ENCODE measurements at places on chromosomes 2 and 18. TPM values are rescaled to one million over a fixed set of nuclear protein-coding genes. Genes with fewer than 3 reads are reported as not detected.

DNA sequence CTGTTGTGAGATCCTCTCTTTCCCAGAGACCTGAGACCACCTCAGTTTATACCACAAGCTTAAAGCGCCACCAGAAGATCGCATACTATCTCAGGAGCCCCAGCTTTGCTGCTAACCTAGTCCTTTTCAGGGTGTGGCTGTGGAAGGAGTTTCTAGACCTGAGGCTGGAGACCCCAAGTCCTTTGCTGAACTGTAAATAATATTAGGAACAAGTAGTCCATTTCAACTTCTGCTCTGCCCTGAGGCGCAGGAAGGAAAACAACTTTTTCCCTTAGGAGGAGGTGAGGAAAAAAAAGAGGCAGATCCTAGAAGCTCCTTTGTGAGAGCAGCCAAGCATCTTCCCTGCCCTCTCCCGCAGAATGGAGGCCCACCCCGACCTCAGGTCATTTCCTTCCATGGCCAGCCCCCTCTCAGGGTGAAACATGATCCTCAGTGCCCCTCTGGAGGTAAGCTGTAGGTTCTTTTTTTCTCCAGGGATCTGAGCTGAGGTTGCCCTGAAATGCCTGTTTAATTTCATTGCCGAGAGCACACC lies 122.8 kb upstream of the LGALSL start:
- no peaks in the 10 kb centered on the region for H3K36me3 ChIP-seq
- no peak overlapping the region for H3K4me3 ChIP-seq
- H3K27me3 ChIP-seq: no peaks in the 10 kb centered on the region
- DNase-seq: no peak

DNA sequence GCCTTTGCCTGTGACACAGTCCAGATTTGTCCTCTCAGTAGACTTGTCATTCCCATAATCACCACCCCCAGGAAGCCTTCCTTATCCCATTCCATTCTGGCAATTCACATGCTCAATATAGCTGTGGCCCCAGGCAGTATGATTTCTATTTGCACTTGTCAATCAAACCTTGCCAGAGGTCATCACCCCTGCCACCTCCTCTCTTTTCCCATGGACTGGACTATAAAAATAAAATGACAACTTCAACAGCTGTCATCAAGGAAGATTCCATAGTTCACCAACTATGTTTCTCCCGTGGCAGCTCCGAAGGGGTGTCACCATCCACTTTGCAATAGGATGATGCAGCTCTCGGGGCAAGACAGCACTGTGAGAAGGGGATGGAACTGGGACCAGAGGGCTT lies 255.7 kb downstream of the CELF4 start:
- H3K4me1 ChIP-seq: no peaks in the 10 kb centered on the region
- DNase-seq: no peak
- no peaks in the 10 kb centered on the region for H3K27me3 ChIP-seq
- no peak overlapping the region for H3K27ac ChIP-seq
- no peaks in the 10 kb centered on the region for H3K36me3 ChIP-seq

DNA sequence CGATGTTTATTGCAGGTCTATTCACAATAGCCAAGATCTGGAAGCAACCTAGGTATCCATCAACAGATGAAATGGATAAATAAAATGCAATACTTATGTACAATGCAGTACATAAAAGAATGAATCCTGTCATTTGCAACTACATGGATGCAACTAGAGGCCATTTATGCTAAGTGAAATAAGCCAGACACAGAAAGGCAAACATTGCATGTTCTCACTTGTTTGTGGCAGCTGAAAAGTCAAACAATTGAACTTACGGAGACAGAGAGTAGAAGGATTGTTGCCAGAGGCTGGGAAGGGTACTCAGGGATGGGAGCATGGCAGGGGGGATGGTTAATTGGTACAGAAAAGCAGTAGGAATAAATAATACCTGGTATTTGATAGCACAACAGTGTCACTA lies 563.9 kb downstream of the TMX3 start:
- no peaks in the 10 kb centered on the region for H3K36me3 ChIP-seq
- DNase-seq: no peak
- no peak overlapping the region for H3K27ac ChIP-seq
- no peaks in the 10 kb centered on the region for H3K27me3 ChIP-seq

- no peaks in the 10 kb centered on the region for H3K36me3 ChIP-seq
- H3K4me3 ChIP-seq: no peak overlapping the region
- no peaks in the 10 kb centered on the region for H3K4me1 ChIP-seq
- H3K27ac ChIP-seq: no peak overlapping the region
- H3K27me3 ChIP-seq: no peaks in the 10 kb centered on the region
Observed at GRCh38 chr18:36893227-36893626, 64.3 kb downstream of the KIAA1328 start.

- DNase-seq: peak; percentile 56
- peak overlapping the region; percentile 67 for H3K4me3 ChIP-seq
- peak overlapping the region; percentile 91 for H3K27ac ChIP-seq
- H3K4me1 ChIP-seq: peaks cover 9% of the 10 kb centered on the region
- H3K36me3 ChIP-seq: no peaks in the 10 kb centered on the region
Observed at GRCh38 chr2:11482473-11483035, 16.6 kb upstream of the E2F6 start.

DNA sequence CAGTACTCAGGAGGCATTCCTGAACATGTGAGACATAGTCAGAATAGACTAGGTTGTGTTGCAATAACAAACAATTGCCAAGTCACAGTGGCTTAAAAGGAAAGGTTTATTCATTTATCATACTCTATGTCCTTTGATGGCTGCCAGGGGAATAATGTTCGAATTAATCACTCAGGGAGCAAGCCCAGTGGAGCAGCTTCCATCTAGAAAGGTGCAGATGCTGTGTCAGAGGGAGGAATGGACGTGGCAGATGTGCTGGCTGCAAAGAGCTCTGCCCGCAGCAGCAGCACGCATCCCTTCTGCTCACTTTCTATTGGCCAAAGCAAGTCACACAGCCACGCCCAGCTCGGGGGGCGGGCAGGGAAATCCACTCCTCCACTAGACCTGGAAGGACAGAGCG lies 105.9 kb upstream of the AQP4 start:
- no peaks in the 10 kb centered on the region for H3K36me3 ChIP-seq
- peak; percentile 33 for DNase-seq
- H3K4me1 ChIP-seq: peaks cover 3% of the 10 kb centered on the region
- H3K4me3 ChIP-seq: no peak overlapping the region

DNA sequence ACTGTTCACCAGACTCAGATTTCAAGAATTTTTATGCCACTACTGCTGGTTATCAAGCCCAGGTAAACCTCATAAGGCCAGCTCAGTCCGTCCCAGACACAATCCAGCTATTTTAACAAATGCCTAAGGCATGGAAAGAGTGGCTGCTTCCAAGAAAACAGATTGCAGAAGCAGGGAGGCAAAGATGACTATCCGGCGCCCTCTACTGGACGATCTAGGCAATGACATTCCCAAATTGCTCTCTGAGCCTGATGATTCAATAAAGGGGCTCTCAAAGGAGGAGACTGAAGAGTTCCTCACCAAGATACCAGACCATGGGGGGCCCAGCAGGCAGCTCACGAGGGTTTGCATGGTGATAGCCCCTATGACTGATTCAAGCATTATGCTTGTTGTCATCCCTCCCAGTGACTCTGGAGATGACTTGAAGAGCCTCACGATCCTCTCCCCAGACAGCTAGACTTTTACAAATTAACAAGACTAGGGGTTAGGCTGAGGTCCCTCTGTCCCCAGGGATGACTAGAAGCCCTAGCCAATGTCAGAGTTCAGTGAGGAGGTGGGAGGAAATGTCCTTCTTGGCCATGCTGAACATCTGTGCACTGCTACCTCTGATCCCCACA lies 25.0 kb downstream of the SERPINB8 start:
- no peaks in the 10 kb centered on the region for H3K27me3 ChIP-seq
- H3K36me3 ChIP-seq: no peaks in the 10 kb centered on the region
- peak; percentile 68 for DNase-seq

TNFAIP6 gene
- polyA plus RNA-seq: 26.1 TPM

DNA sequence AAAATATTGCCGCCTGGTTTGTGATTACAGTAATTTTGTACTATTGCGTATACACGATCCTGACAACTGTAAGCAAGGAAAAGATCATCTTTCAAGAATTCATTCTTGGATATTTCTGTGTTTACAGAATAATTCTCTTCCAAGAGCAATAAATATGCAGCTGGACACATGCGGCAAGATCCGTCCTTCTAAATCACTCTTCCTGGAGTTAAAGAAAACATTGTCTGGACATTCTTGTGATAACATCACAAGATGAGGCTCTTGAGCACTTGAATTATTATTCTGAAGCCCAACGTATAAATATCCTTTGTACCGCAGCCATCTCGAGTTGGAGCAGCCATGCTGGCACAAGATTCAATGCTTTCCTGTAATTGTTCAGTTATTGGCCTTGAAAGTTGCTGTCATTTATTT lies 9.9 kb downstream of the FHL2 start:
- peaks cover 30% of the 10 kb centered on the region for H3K4me1 ChIP-seq
- no peaks in the 10 kb centered on the region for H3K36me3 ChIP-seq
- no peak for DNase-seq
- H3K4me3 ChIP-seq: no peak overlapping the region
- H3K27me3 ChIP-seq: no peaks in the 10 kb centered on the region

MYO5B gene
- 31.8 TPM for polyA plus RNA-seq

All from testis (tissue), 5 donors.